ENCODE measurements at places on chromosomes 5 and 9.

GRCh38 chr9:122262073-122262472, 2.6 kb downstream of the RBM18 start:
- no peak for DNase-seq

GRCh38 chr9:16010221-16010620, 457.4 kb downstream of the CCDC171 start:
- DNase-seq = no peak

- no peak for DNase-seq
These were observed 29.8 kb upstream of the TIFAB start for GRCh38 chr5:135481909-135482311.

- no peak for DNase-seq
These were observed 2.8 kb downstream of the DCAF12 start for GRCh38 chr9:34123682-34124081.

- DNase-seq = no peak
These were observed 412.9 kb downstream of the ZSWIM6 start for GRCh38 chr5:61744690-61745619.

DNA sequence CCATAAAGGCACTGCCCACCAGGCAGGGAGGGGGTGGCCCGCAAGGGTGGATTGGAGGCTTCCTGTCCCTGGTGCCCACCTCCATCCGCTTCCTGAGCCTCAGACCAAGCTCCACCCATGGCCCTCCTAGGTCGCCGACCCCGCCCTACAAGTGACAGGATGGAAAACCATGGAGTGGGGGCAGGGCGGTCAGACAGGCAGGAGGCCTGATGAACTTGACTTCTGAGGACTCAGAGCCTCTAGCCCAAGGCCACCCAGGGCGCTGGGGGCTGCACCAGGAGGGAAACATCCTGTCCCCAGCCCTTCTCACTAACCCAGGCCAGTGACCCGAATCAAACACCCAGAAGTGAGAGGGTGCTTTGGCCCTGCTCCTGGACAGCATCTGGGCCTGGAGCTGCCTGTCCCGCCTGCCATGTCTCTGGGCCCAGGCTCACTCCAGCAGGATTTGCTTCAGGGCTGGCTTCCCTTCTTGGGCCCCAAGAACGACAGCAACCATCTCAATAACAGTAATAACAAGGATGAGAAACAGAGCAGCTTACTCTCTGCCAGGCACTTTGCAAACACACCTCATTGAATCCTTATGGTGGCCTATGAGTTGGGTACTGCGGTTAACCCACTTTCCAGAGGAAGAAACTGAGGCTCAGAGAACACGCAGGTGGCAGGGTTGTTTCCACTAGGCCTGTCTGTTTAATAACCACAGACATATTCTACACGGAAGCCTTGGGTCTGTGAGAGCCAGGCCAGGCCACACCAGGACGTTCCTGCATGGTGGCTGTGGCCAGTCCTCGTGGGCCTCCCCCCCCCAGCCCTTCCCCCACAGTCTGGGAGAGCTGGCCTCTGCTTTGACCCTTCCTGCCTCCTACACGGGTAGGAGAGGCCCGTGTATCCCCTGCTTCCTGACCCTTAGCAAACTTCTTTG, 4.4 kb upstream of the ST6GALNAC6 start:
- DNase-seq = peak; percentile 92

- no peak for DNase-seq
These were observed 532.2 kb upstream of the WWC1 start for GRCh38 chr5:167759057-167759821.

- DNase-seq = no peak
These were observed 4.2 kb upstream of the PSMD5 start for GRCh38 chr9:120846906-120847305.

DNA sequence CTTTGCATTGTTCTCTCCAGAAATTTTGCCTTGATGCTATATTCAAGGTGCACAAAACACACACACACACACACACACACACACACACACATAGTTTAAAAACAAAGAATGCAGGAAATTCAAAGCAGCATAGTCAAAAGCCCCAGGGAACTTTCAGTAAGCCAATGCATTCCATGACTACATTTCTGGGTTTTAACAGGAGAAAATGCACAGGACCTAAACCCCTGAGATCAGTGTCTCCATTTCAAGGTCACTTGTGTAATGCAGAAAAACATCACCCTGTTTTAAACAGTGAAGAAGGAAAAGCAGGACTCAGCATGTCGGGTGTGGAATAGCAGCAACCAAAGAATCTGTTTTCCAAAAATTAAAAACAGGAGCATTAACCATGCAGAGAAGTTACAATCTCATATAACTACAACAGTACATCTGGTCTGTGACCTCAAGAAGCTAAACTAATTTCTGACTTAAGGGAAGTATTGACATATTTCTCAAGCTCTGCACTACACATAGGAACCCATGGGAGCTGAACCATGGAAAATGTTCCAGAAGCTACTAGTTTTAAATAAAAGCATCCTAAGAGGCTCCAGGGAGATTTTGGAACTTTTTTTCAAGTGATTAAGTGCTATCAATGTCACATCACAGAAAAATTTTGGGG, 296.7 kb downstream of the HINT1 start:
- DNase-seq = no peak

GRCh38 chr5:83368835-83369234, 102.7 kb upstream of the VCAN start:
- no peak for DNase-seq

DNA sequence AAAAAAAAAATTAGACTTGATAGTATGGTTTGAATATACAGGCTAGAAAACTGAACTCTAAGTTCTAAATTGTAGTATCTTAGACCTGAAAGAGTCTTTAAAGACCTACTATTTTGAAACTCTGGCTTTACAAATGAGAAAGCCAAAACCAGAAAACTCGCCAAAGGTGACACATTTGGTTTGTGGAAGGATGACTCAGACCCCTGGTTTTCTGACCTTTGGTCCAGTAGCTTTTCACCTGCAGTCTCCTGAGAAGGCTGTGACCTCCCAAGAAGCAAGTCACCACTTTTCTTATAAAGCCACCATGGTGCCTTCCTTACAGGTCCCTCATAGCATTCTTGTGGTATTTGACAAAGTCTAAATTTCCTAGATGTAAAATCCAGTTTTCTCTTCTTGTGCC, 102.1 kb upstream of the CEP78 start:
- no peak for DNase-seq

DNA sequence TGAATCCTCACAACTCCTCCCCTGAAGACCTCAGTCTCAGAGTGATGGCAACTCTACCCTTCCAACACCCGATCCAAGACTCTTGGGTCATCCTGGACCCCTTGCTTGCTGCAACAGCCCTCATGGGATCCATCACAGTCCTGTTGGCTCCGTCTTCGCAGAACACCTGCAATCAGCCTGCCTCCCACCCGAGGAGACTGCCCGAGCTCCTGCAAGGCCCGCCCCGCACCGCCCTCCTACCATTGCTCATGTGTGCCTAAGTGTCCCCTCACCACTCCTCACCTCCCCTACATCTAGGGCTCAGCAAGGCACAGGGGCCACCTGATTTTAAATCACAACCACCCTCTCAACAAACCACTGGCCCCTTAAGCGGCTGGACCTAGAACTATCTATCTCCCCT, 5.3 kb downstream of the SEMA4D start:
- DNase-seq = peak; percentile 55

GRCh38 chr5:56314529-56314928, 81.4 kb upstream of the ANKRD55 start:
- DNase-seq = no peak

GRCh38 chr9:135923508-135923907, 16.2 kb upstream of the CAMSAP1 start:
- no peak for DNase-seq

- peak; percentile 47 for DNase-seq
These were observed 11.5 kb downstream of the RGS3 start for GRCh38 chr9:113475031-113475430.

DNA sequence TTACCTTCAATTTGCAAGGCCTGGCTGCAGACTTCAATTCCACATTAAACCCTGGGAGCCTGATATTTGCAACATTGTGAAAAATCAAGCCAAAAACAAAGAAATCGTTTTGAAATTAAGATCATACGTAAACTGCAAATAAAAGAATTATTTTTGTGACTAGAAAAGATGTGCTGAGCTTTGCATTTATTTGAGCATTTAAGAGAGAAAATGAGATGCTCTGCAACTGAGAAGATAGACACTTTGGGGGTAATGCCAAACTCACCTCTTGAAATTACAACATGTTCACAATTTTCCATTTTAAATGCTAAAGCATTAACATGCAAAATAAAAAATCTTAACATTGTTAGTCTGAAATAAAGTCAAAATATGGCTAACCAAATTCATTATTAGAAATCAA, 46.6 kb downstream of the CSNK1A1 start:
- no peak for DNase-seq

GRCh38 chr5:83396662-83397061, 74.9 kb upstream of the VCAN start:
- DNase-seq = no peak

- no peak for DNase-seq
These were observed 1737.2 kb downstream of the MAT2B start for GRCh38 chr5:165242646-165243045.

GRCh38 chr5:133265720-133266526, 214.1 kb downstream of the HSPA4 start:
- DNase-seq = no peak

DNA sequence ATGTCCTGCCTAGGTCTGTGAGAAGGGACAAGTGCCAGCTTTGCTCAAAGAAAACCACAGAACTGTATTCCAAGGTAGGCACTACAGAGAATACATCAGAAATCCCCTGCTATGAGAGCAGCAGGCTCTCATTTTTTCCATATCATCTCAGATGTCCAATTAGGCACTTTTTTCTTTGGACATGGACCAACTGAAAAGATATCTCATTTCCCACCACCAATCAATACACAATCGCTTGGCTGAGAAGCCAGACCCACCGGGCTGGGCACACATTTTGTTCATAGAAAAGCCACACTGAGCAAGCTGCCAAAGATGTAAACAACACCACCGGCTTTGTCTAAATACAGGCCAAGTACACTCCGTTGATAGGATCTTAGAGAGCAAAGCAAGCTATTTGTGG, 25.9 kb downstream of the STOM start:
- DNase-seq = no peak

GRCh38 chr9:76629205-76629990, 134.8 kb upstream of the PCA3 start:
- DNase-seq = no peak

DNA sequence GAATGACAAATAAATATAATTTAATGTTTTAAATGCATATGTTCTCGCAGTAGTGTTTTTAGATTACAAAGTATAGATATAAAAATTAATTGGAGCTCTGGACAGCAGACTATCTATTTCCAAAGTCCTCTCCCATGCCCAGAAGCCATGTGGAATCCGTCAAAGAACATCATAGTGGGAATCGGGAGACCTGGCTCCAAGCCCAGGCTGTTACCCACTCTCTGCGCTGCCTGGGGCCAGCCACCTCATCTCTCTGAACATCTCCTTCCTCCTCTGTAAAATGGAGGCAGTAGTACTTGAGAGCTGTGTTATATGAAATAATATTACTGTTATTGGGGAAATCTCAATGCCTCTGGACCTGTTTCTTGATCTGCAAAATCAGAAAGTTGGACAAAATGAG, 58.1 kb upstream of the SLC30A5 start:
- DNase-seq = no peak

DNA sequence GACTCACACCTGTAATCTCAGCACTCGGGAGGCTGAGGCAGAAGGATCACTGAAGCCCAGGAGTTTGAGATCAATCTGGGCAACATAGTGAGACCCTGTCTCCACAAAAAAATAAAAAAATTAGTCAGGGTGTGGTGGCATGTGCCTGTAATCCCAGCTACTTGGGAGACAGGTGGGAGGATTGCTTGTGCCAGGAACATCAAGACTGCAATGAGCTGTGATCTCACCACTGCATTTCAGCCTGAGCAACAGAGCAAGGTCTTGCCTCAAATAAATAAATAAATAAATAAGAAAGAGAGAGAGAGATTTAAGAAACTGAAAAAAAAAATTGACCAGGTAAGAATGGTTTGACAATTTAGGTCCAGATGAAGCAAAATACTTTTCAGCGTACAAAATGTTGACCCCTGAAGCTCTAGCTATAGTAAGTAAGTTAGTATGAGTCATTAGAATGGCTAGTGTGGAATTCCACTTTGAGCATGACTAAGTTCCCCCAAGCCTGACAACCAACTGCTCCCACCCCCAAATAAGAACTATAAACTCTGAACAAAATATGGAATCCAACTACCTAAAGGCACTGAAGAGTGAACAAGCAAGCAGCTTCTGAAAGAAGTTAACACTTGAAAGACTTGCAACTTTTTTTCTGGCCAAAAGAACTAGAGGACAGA, 217.8 kb upstream of the TLE4 start:
- no peak for DNase-seq

DNA sequence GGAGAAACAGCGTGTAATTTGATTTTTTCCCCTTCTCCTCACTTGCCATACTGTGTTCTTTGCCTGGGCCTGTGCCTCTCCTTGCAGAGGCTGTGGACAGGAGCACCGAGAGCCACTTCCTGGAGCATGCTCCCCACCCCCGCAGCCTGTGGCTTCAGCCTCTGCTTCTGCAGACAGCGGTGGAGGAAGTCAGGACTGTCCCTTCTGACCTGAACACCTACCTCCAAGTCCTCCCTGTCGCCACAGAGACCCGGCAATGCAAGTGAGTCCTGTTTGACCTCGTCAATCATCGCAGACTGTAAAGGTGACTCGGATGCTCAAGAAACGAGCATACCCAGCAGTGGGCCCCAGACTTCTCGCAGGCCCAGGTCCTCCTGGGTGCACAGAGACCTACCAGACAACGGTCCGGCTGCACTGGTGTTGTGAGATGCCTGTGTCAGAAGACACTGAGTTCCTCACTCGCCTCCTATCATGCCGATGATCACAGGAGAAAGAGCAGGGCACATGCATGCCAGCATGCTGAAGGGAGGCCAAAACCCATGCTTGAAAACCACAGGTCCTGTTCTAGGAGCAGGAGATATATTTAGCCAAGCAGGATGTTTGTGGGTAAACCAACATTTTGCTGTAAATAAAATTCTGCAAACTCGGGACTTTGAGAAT, 198.8 kb downstream of the AUH start:
- peak; percentile 85 for DNase-seq

GRCh38 chr5:124895236-124895635, 148.8 kb upstream of the ZNF608 start:
- no peak for DNase-seq

GRCh38 chr5:159605585-159605984, 275.3 kb upstream of the IL12B start:
- no peak for DNase-seq

DNA sequence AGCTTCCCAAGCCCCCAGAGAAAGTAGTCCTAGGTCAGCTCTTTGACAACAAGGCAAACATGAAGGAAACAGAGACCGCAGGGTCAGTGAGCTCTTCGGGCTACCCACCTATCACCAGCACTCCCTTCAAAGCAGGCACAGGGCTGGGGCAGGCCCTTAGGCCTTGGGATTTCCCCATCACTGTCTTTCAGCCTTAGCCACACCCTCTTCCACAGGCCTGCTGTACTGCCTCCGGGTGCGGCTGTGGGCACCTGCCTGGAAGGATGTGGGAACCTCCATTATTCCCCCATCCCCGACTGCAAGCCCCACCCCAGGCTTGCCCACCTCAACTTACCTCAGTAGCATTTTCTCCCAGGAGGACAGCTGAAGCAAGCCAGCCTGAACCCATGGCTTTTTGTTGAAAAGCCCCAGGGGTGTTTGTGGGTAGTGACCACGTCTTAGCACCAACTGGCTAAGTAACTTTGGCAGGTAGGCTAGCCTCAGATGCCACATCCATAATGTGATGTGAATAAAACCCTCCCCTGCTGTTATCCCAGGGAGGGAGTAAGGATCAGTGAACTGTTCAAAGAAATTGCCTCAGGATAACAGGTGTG, 100.2 kb downstream of the PIK3R1 start:
- DNase-seq = peak; percentile 68

Measured in activated CD8-positive, alpha-beta memory T cell treated with anti-CD3 and anti-CD28 coated beads for 24 hours (primary cell).